ENCODE measurements at places on chromosomes 3 and 15.

DNA sequence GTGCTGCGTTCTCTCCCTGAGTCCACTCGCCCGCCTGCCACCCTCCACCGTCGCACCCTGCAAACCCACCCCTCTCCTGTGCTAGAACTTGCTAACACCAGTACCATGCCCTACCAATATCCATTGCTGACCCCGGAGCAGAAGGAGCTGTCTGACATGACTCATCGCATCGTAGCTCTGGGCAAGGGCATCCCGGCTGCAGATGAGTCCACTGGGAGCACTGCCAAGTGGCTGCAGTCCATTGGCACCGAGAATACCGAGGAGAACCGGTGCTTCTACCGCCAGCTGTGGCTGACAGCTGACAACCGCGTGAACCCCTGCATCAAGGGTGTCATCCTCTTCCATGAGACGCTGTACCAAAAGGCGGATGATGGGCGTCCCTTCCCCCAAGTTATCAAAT, 4.9 kb upstream of the ALAS1 start:
- no peak for DNase-seq

- DNase-seq = no peak
Observed at GRCh38 chr15:58139989-58140522, 1.9 kb downstream of the AQP9 start.

- DNase-seq = no peak
Observed at GRCh38 chr3:147038481-147038880, 367.9 kb downstream of the ZIC4 start.

DNA sequence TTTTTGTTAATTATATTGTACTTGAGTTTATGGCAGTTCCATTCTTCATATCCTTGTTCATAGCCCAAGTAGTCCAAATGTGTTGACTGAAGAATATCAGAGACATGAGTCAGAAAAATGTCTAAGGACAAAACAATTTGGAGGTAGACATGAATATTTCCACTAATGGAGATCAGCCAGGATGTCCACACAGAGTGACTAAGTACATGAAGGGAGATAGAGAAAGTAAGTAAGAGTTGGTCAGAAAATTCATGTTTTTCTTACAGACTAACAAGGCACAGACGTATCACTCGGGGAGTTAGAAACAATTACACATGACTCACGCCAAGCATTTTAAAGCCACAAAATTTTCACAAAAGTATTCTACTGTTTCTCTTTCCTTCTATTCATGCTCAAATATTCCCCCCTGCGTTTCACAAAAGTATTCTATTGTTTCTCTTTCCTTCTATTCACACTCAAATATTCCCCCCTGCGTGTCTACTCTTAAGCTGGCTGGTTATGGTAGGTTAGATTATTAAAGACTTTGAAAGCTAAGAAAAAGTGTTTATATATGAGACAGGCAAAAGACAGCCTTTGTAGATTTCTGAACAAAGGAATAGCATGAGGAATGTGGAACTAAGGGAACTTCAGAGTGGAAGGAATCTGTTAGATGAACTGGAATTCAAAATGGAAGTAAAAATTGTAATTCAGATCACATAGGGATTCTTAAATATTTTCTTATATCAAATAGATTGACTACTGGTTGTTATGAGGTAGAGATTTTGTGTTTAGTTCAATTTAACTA, 648.7 kb upstream of the CCDC54 start:
- DNase-seq = no peak

DNA sequence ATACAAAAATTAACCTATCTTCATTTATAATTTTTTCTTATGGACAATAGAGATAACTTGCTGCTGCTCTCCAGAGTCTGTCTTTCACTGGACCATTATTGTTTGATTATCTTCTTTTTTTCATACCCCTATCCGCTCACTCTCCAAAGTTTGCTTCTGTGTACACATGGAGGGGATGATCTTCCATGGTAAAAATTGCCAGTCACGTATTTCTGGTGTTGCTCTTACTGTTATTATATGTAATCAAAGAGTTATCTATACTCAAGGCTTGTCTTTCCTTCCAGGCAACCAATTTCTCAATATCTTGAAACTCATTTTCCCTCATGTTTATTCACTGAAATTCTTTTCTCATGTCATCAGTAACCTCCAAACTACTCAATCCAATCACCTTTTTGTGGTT, 817.8 kb upstream of the NECTIN3 start:
- DNase-seq = no peak

DNA sequence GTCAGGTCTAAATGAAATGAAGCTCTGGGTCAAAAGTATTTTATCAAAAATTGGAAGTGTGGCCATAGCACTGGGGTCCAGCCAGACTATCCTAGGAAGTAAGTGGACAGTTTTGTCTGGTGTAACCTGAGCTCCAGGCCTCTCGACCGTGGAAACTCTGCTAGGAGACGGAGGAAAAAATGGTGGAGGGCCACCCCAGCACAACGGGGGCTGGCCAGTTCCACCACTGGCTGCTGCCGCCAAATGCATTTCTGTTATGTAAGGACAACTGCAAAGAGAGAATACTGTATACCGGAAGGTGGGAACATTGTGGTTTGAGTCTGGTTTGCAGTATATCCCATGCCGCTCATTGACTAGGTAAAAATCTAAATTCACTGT, 235.7 kb downstream of the GREM1 start:
- no peak for DNase-seq

- no peak for DNase-seq
Observed at GRCh38 chr3:45962033-45962432, 18.8 kb downstream of the CXCR6 start.
